MM.1S (cell line): ENCODE measurements at places on chromosomes 7 and 10.

GRCh38 chr7:70808876-70809275 is 323.1 kb upstream of the GALNT17 start:
- no peak for DNase-seq

DNA sequence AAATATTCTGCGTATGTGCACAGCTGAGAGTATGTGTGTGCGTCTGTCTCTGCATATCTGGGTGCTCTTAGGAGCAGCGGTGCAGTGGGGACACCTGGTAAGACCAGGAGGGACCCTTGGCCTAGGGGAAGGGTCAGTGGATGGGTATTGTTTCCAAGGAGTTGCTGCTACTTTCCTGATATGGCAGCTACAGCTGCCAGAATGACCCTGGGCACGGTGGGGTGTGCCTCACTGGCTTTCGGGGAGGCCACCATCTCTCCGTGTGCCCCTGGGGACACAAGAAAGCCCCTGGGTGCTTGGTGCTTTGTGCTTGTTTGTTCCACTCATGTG is 8.6 kb downstream of the PFKFB3 start:
- DNase-seq: no peak

- no peak for DNase-seq
Measured at GRCh38 chr10:117499248-117500105, 43.1 kb upstream of the EMX2 start.

GRCh38 chr10:17430647-17431355 is 23.6 kb downstream of the ST8SIA6 start:
- DNase-seq: peak; percentile 26

DNA sequence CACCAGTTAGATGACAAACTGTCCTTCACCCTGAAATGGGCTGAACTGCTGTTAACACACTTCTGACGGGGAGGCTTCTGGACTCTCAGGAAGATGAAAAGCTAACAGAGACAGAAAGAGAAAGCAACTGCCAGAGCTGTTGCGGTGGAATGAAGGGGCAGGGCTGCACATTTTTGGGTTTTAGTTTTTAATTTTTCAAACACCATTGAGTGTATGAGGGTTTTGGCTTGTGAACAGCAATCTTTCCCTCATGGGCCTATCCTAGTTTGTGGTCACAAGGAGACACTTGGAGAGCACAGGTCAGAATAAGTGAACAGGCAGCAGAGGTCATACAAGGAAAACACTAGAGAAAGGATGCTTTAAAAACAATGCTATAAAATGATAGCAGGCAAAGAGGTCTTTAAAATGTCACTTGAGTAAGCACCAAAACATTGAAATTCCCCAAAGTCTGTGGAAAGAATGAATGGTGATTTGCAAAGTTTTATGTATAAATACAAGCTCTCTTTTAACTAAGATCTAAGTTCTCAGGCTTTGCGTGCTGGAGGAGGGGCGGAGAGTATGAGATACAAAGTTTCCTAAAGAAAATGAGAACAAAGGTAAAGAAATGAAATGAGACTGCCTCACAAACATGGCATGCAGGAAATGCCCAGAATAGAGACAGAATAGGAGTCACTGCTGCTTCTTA is 101.4 kb upstream of the GLI3 start:
- DNase-seq: peak; percentile 68

GRCh38 chr7:128360359-128360678 is 1.2 kb downstream of the PRRT4 start:
- no peak for DNase-seq

GRCh38 chr7:130494431-130494858 is 2.6 kb downstream of the MEST start:
- no peak for DNase-seq

DNA sequence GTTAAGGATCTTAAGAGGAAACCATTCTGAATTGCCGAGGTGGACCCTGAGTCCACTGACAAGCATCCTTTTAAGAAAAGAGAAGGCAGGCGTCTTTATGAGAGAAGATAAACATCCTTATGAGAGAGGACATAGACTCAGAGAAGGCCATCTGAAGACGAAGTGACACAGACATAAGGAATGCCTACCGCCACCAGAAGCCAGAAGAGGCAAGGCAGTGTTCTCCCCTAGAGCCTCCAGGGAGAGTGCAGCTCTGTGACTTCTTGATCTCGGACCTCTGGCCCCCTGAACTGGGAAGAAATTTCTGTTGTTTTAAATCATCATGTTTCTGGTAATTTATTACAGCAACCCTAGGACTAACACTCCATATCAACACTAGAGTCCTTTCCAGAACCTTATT is 25.2 kb upstream of the ING3 start:
- no peak for DNase-seq

GRCh38 chr7:155178096-155178495 is 108.0 kb downstream of the HTR5A start:
- no peak for DNase-seq

- peak; percentile 12 for DNase-seq
Measured at GRCh38 chr10:90787393-90788198, 70.2 kb downstream of the HTR7 start.

DNA sequence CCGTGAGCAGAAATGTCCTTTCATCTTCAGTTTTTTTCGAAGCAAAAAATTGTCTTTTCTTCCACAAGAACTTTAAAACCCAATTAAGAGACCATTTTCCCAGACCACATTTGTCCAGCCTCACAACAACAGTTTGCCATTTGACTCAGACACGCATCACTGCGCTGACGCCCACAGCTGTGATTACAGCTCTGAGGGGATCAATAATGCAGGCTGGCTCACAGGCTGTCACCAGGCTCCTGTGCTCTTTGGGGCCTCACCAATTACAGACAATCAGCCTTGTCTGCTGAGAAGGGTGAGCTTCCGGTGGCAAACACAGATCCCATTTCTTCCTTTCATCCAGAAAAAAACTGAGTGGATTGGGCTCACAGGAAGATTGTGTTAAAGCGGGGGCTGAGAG is 33.3 kb downstream of the DDC start:
- DNase-seq: no peak

DNA sequence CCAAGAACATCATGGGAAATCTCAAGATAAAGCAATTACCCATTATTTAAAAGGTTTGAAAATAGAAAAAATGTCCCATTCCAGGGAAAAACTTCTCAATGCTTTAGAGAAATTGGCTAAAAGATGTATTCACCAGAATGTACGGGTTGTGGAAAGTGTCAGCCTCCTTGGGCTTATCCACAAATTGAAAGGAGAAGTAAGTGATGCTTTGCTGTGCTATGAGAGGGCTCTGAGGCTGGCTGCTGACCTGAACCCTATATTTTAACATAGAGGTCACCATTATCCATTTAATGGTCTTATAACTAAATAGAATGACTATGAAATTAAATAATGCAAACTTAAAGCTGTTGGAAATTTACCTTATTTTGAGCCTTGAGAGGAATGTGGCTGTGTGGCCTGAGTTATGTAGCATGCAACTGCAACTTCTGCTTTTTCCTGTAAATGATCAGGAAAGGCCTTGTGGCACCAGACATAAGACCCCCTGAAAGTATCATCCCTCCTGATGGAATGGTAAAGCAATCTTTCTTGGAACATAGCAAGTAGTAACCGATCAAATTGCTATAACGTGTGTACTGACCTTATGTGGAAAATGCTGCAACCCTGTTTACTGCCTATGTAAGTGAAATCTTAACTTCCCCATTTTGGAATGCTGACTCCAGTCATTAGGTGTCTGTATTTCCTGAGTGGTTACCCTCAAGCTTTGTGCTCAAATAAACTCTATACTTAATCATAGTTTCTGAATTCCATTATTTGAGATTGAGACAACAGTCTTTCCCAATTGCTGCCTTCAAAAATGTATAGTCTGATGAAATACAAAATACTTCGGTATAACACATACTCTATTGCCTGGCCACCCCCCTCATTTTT is 6.9 kb downstream of the IFIT1B start:
- DNase-seq: no peak

- no peak for DNase-seq
Measured at GRCh38 chr7:34153656-34154270, 248.4 kb downstream of the BMPER start.

DNA sequence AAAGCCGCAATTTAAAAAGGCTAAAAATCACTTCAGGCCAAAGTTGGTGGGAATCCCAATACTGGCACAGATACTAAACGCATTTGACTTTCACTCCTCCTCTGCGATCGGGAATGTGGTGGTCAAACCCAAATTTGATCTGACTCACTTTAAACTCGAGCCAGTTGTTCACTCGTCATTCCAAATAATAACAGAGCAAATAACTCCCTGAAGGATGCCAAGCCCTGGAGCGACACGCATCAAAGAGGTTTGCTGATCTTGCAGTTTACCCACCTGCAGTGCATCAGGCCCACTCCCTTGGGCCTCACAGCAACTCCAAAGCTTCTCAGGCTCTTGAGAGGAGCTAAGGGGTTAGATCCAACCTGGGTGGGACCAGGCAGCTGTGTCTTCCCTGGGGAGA is 12.2 kb downstream of the PTN start:
- no peak for DNase-seq

DNA sequence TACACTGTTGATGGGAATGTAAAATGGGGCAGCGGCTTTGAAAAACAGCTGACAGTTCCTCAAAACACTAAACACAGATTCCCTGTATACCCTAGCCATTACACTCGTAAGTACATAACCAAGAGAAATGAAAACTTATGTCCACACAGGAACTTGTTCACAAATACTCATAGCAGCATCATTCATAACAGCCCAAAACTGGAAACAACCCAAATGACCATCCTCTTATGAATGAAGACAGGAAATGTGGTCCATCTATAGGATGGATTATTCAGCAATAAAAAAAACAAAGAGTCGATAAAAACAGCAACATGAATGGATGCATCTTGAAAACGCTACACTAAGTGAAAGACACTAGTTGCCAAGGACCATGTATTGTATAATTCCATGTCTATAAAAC is 23.7 kb downstream of the NMT2 start:
- DNase-seq: no peak

DNA sequence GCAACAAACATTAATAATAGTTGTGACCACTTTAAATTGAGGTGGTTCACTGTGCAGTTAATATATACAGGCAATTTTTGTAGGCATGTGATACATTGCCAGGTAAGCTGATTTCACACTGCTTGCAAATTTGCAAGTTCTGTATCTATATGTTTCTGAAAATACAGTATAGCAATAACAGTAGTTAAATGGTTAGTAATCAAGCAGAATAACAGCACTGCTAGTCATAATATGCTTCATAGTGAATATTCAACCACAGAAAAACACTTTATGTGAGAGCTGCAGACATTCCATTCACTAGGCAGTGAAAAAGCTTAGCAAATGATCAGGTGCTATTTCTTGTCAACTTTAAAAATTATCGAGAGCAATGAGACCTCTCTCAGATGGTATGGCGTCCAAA is 28.9 kb downstream of the SLC26A4 start:
- no peak for DNase-seq

GRCh38 chr7:18573410-18574234 is 78.1 kb downstream of the HDAC9 start:
- no peak for DNase-seq

DNA sequence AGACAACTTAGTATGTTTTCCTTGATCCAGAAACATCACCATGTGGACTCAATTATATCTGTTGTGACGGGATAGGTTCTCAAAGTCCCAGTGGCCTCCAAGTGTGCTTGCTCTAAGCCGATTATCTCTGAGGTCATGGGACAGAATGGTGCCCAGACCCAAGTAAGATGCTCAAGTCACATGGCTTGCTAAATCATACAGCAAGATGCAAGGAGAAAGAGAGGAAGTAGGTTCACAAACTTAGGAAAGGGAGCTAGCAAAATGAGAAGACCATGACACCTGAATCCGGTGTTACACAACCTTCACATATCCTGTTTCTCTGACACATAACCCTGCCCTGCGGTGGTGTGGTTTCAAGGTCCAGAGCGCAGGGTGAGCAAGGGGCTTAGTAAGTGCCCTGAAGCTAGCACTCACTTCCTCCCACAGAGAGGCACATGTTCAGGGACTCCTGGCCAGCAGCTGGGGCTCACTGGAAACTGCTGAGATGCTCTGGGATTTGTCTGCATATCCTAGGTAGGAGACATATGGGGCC is 590.9 kb upstream of the ANKRD30A start:
- peak; percentile 67 for DNase-seq

DNA sequence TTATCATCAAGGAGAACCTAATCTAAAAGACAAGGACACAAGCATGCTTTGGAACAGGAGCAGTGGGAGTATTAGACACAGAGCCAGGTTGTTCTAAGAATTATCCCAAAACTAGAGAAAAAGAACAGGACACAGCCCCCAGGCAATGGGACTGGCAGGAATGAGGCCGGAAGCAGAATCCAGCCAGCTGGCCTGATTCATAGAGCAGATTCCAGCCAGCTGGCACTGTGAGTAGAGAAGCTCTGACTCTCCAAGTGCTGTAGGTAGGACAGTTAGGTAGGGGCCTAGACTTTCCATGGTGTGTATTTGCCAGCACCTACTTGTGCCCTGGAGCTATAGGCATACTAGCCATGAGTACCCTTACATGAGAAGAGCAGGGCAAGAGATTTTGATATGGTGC is 13.3 kb upstream of the RAB18 start:
- no peak for DNase-seq

GRCh38 chr7:30659312-30659711 is 22.9 kb downstream of the CRHR2 start:
- no peak for DNase-seq

DNA sequence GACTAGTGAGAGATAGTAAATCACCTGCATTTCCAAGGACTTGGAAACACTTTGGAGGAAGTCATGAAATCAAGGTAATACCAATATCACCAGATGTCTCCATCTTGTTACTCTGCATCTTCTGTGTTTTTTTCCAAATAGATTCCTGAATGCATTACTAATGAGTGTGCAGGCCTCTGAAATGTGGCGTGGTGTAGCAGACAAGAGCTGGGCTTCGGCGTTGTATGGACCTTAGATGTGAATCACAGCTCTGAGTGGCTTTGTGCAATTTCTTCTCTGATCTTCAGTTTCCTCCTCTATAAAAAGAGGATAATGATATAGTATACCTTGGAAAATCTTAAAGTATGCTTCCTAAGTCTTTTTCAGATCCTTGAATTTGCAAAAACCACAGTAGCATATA is 9.6 kb upstream of the MYPN start:
- DNase-seq: no peak

GRCh38 chr10:3676564-3676963 is 108.4 kb downstream of the KLF6 start:
- DNase-seq: no peak

DNA sequence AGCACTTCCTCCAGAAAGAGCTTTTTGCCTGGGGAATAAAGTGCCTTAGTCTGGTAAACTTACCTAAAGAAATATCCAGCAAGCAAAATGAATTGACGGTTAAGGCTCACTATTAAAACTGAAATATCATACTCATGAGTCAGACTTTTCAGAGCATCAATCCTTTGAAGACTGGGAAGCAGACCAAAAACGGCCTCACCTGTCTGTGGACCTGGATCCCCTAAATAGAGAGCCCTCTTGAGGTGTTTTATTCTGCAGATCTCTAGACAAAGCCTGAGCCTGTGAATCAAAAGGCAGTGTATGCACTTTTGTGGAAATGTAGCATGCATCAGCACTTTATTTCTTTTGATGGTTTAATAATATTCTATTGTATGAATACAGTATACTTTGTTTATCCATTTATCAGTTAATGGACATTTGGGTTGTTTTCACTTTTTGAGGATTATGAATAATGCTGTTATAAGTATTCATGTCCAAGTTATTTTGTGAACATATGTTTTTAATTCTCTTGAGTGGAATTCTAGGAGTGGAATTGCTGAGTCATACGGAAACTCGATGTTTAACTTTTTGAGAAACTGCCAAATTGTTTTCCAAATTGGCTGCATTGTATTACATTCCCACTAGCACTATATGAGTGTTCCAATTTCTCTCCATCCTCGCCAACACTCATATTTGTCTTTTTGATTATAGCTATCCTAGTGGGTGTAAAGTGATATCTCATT is 449.0 kb upstream of the IGFBP3 start:
- DNase-seq: no peak
